ENCODE measurements at places on chromosomes 12 and 14.

DNA sequence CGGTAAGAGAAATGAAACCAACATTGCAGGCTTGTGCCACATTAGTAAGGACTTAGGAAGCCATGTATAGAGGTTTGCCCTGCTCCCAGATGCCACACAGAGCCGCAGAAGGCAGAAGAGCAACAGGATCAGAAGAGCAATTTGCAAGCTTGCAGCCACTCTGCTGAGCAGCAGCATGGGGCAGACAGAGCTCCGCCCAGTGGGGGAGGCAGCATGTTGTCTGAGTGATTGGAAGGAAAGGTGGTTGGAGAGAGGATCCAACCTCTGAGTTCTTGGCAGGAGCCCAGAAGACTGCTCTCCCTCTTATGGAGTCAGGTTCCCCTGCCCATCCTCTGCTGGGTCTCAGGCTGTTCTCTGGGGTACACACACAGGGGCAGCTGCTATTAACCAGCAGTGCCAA is 2.3 kb upstream of the KRT6A start:
- DNase-seq = peak; percentile 80

DNA sequence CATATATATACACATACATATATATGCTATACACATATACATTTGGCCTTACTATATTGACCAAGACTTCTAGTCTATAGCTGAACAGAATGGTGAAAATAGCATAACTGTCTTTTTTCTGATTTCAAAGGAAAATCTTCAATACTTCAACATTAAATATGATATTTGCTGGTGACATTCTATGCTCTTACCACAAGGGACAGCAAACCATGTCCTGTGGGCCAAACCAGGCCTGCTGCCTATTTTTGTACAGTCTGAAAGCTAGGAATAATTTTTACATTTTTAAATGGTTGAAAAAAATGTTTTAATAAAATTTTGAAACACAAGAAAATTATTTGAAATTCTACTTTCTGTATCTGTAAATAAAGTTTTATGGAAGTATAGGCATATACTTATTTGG is 63.6 kb downstream of the EML5 start:
- DNase-seq = no peak

DNA sequence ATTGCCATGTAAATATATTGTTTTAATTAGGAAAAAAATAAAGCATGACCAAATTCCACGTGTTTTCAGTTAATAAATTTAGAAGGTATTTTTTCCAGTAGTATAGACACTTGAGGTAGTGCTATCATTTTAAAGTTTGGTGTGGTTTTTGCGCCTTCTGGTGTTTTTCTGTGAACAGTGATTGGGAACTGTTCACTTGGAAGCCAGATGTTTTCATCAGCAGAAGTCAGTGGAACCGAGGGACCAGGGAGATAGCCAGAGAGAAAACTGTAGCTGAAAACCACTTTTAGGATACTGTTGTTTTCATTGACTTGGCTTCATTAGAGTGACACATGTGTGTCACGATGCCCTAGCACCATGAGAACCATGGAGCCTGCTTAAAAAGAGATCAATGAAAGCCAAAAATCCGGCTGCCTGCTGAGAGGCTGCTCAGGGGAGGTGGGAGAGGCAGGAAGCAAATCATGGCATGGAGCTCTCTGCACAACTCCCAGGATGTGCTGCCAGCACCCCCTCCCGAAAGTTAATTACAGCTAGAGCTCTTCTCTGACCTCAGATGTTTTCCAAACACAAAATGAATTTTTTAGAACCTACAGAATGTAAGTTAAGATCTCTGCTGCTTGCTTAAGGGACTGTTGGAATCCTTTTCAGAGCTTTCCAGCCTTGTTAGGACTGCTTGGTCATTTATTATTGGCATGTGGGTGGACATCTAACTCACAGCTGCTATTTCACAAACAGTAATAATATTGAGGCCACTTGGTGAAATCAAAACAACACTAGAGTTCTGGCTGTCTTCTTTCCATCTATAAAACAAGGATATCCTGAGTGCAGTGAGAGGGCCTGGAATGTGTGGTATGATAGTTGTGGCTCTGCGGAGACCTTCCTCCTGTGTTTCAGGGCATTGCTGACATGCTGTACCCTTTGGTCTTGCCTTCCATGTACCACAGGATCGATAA is 192.3 kb downstream of the ANO4 start:
- DNase-seq = no peak

- peak; percentile 41 for DNase-seq
Measured at GRCh38 chr12:12626471-12626870, 14.8 kb downstream of the CREBL2 start.

- DNase-seq = no peak
Measured at GRCh38 chr14:96888158-96888557, 91.0 kb downstream of the VRK1 start.

GRCh38 chr12:2477009-2477766 is 317.6 kb upstream of the FKBP4 start:
- no peak for DNase-seq

DNA sequence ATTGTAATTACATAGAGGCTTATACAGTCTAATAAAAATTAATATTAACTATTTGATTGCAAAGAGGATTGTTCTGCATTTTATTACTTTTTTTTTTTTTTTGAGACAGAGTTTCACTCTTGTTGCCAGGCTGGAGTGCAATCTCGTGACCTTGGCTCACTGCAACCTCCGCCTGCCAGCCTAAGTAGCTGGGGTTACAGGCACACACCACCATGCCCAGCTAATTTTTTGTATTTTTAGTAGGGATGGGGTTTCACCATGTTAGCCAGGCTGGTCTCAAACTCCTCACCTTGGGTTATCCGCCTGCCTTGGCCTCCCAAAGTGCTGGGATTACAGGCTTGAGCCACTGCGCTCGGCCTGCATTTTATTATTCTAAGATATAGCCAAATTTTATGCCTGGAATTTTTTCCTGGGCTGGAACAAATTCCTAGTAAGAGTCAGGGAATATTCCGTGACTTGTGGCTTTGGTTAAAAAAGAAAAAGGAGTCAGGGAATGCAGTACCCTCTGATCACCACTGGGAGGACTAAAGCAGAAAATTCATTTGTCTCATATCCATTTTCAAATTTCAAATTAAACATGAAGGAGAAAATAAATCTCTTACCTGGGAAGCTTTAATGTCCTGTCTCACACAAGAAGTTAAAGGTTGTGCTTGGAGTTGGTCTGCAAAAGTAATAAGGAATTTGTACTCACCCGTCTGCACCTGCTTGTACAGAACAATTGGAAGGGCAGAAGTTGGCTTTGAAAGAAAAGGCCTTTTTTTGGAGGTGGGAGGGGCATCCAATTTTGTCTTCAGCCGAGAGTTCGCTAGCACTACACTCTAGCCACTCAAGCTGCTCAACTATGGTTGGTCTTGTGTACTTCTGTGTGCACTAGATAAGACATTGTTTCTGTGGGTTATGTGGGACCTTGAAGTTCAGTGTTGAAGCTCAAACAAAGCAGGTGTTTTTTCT is 8.7 kb downstream of the MARK3 start:
- peak; percentile 58 for DNase-seq

DNA sequence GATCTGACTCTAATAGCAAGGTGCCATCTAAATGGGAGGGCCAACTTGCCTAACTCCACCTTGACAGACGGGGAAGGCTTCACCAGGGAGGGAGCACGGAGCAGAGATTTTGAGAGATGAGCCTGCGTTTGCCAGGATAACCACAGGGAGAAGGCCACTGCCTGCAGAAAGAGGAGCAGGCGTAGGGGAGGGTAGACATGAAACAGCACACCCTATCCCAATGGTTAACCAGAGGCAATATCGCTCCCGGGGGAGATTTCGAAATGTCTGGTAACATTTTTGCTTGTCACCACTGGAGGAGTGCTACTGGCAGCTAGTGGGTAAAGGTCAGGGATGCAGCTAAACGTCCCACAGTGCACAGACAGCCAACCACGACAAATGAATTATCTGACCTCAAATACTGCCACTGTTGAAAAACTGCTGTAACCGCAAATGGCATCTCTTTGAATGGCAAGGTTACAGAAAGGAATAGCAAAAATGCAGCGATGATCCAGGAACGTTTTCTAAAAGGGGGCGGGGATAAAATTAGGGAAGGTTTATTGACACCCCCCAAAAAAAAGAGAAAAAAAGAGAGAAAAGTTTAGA is 126.0 kb upstream of the ATF7IP start:
- DNase-seq = peak; percentile 71

- no peak for DNase-seq
Measured at GRCh38 chr12:2332236-2332635, 279.4 kb downstream of the CACNA1C start.

DNA sequence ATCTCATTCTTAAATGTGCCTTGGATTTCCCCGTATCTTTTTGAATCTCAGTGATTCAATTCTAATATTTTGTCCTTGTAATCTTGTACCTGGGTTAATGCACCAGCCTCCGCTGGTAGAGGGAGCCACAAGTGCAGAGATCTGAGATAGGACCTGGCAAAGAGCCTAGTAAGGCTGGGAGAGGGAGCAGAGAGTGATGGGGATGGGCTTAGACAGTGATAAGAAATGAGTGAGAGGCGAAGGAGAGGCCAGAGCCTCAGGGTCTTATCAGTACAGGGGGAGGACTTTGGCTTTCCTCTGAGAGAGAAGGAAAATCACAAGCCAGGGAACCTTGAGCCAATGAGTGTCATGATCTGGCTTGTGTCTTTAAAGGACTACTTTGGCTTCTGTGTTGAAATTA is 30.5 kb upstream of the LMNTD1 start:
- peak; percentile 95 for DNase-seq

GRCh38 chr14:91575469-91576208 is 65.5 kb upstream of the PPP4R3A start:
- DNase-seq = no peak

- no peak for DNase-seq
Measured at GRCh38 chr14:78455896-78456435, 285.8 kb downstream of the NRXN3 start.

DNA sequence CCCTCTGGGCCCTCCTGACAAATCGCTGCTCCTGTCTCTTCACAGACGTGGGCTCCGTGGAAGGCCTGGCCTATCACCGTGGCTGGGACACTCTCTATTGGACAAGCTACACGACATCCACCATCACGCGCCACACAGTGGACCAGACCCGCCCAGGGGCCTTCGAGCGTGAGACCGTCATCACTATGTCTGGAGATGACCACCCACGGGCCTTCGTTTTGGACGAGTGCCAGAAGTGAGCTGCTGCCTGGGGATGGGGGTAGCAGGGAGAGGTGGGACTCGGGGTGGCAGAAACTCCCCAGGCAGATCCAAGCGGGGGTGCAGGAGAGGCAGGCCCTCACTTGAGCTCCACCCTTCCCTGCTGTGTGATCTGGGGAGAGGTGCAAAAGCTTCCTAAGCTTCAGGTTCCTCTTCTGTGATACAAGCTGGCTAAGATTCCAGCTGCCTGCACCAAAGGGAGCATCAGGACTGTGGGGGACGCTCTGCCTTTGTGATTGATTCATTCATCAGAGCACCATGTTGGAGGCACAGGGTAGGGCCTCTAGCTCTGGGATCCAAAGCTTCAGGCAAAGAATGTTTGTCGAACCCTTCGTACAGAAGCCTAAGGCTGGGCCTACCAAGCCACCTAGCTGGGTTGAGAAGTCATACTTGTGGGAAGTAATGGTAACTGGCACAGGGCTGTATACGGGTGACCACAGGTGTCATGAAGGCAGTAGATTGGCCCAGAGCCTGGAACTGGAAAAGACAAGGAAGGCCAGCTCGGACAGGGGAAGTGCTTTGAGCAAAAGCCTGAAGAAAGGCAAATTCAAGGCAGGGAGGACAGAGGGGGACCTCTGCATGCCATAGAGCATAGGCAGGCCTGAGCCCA is 29.1 kb upstream of the NXPH4 start:
- DNase-seq = no peak

DNA sequence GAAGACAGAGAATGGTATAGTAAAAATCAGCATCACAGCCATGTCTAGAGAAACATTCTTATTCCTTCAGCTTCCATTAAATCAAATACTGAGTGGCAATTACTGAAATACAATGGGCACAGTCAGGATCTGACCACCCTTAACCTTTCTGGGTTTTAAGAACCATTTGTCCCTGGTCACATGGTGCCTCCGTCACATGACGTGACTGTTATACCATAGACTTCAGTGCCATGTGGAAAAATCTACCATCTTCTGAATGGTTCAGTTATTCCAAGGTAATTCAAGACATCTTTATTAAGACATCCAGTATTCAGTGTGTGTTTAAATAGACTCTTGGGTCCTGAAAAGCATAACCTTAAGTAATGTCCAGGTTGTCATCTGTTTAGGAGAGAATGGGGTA is 553.1 kb upstream of the FLRT2 start:
- no peak for DNase-seq

GRCh38 chr12:89411234-89411633 is 58.9 kb upstream of the DUSP6 start:
- no peak for DNase-seq

- no peak for DNase-seq
Measured at GRCh38 chr14:70571139-70571538, 29.3 kb downstream of the MED6 start.

GRCh38 chr12:69701826-69702225 is 2.7 kb upstream of the BEST3 start:
- no peak for DNase-seq

- peak; percentile 83 for DNase-seq
Measured at GRCh38 chr14:54147282-54147681, 190.7 kb upstream of the BMP4 start.

DNA sequence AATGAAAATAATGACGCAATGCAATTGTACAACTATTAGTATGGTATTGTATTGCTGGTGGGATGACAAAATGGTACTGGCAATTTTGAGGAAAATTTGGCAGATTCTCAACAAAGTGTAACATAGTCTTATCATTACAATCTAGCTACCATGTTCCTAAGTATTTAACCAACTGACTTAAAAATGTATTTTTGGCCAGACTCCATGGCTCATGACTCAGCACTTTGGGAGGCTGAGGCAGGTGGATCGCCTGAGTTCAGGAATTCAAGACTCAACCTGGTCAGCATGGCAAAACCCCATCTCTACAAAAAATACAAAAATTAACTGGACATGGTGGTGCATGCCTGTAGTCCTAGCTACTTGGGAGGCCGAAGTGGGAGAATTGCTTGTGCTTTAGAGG is 1409.5 kb downstream of the AACS start:
- no peak for DNase-seq

GRCh38 chr14:51219473-51220448 is 20.3 kb upstream of the TMX1 start:
- peak; percentile 43 for DNase-seq
